GM12892 (cell line): ENCODE measurements at places on chromosomes 3 and 15.

DNA sequence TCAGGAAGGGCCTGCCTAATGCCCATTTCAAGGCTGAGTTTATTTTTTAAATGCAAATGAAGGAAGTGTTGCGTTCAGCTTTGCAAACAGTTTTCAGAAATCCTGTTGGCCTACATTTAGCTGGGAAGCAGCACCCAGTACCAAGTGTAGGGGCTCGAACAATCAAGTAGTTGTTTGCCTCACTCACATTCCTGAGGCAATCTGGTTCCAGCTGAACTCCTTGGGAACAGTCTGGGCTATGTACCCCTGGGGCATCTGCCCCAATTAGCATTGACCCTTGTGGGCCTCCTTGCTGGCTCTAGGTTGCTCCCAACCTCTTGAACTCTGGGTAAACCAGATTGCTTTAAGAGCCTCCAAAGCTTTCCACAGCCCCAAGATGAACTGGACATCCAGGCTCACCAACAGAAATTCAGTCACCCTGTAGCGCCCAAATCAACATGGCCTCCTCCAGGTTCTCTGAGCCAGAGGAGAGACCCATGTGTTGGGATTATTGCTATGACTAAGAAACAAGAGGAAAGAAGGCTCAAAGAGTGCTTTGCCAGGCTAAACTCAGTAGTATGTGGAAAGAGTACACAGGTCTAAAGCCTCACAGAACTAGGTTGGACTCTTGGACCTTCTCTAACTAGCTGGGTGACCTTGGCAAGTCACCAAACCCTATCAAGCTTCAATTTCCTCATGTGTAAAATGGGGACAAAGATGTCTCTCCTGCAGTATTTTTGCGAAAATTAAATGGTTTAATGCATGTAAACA lies 532.7 kb downstream of the SOX2 start:
- no peak for DNase-seq

DNA sequence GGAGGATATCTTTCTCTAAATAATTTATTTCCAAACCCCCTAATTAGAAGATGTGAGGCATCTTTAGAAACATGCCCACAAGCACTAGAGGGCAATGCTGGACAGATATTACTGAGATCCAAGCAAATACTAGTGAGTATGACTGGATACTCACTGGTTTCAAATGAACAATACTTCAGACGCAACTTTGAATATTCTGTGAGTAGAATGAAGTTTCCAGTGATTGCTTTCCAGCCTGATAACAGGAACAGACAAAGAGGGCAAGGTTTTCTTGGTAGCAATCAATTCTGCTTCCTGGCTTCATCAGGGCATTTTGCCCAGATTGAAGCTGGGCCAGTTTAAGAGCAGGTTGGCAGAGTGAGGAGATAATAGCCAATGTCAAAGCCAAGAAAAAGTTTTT lies 442.6 kb upstream of the PDZRN3 start:
- DNase-seq, result no peak

- DNase-seq, result no peak
These were observed 2.2 kb upstream of the LSMEM2 start for GRCh38 chr3:50276762-50277101.

DNA sequence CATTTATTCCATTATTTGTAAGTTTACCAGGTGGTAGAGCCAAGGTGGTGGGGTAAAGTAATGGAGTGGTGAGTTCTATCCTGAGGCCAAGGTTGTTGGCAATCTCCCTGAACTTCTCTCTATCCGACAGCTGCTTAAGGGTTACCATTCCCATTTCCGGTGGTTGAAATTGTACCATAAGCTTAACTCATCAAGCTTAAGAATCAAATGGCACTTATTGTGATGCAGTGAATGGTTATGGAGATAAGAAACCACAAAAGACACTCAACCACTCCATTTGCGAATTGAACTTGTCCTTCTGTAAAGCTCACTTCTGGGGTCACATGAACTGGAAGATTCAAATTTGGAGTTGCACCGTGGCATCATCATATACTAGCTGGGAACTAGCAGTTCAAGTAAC lies 287.4 kb upstream of the SLCO3A1 start:
- DNase-seq, result no peak

DNA sequence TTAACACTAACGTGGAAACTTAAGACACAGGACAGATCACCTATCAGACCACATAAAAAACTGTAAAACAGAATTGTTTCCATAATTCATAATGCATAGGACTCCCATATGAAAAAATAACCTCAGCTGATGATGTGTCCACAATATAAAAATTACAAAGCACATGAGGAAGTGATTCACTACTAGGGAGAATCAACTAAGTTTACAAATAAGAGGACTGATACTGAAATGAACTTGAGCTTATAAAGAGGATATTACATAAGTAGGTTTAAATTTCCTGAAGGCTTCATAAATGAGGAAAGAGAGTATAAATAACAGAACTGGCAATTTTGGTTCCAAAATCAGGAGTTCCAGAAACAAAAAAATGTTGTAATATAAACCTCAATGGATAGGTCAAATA lies 111.9 kb downstream of the SAMMSON start:
- no peak for DNase-seq

DNA sequence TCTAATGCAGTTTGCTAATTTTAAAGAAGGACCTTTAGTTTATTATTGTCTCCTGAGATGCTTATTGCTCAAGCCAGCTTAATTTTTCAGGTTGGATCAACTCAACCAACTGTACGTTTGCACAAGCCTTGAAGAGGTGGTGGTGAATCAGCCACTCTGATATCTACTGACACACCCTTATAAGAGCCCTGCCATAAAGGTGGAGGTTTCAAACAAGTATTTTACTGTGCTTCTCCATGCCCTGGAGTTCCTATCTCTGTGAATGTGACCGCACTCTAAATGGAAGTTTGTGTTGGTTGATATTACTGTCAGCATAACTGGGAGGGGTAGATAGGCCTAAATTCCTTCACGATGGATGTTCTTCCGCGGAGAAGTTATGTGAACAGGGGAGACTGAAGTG lies 297.3 kb upstream of the UBE2E1 start:
- no peak for DNase-seq

- DNase-seq, result no peak
These were observed 6.2 kb downstream of the CLDN11 start for GRCh38 chr3:170424879-170425278.

DNA sequence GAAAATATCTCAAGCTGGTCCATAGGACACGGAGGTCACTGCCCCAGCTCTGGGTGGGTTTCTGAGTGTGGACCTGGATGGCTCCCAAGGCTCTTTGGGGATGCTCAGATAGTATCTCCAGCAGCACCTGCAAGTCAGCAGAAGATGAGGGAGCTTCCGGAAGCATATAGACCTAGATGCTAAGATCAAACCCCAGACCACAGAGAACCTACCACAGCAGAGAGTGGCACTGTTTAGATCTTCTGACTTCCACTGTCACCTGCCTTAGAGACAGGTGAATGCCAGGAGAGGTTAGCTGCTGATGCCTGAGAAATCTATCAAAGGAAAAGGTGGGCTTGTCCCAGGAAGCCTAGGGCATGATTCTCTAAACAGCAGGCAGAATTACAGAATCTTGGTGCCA lies 105.7 kb upstream of the TRPM1 start:
- no peak for DNase-seq

GRCh38 chr3:13579063-13579462 lies 30.1 kb downstream of the FBLN2 start:
- no peak for DNase-seq

- DNase-seq, result no peak
These were observed 37.4 kb upstream of the MRPL3 start for GRCh38 chr3:131540143-131540542.

DNA sequence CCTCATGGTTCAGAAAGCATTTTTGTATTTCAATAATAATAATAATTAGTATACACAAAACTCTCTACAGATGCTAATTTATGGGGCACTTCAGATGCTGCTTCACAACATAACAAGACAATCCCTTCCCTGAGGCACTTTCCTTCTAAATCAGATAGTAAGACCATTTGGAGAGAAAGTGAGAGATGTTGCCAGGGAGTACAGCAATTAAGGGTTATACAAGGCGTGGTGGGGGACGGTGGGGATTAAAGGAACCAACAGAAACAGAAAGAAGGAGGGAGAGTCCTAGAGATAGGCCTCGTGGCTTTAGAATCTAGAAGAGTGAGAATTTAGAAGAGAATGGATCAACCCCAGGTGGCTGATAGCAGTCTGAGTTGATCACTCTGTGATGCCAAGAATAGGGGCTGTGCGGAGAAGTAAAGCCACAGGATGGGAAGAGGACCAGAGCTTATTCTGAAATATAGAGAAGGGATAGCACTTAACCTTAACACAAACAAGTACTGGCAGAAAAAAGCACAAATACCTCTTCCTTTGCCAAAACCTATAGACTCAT lies 76.9 kb downstream of the ETFA start:
- DNase-seq, result no peak

DNA sequence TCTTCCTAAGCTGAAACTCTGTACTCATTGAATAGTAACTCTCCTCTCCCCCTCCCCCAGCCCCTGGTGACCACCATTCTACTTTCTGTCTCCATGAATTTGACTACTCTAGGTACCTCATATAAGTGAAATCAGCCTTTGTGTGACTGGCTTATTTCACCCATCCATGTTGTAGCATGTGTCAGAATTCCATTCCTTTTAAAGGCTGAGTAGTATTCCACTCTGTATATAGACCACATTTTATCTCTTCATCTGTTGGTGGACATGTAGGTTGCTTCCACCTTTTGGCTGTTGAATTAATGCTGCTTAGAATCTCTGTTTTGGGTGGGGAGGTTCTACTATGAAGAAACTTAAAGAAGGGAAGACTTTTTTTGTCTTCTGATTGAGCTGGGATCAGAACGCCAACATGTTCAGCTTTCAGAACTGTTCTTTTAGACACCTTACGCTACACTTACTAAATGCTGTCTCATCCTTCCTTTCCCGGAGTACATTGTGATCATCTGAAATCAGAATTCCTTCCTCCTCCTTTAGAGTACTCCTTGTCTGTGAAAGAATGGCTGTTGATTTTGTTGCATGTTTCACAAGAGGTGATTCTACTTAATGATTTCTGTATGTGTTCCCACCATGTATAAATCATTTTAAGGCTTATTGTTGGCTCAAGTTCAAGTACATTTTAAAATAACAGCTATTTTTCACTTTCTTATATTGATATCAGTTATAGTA lies 50.3 kb downstream of the MRPS25 start:
- DNase-seq, result no peak

DNA sequence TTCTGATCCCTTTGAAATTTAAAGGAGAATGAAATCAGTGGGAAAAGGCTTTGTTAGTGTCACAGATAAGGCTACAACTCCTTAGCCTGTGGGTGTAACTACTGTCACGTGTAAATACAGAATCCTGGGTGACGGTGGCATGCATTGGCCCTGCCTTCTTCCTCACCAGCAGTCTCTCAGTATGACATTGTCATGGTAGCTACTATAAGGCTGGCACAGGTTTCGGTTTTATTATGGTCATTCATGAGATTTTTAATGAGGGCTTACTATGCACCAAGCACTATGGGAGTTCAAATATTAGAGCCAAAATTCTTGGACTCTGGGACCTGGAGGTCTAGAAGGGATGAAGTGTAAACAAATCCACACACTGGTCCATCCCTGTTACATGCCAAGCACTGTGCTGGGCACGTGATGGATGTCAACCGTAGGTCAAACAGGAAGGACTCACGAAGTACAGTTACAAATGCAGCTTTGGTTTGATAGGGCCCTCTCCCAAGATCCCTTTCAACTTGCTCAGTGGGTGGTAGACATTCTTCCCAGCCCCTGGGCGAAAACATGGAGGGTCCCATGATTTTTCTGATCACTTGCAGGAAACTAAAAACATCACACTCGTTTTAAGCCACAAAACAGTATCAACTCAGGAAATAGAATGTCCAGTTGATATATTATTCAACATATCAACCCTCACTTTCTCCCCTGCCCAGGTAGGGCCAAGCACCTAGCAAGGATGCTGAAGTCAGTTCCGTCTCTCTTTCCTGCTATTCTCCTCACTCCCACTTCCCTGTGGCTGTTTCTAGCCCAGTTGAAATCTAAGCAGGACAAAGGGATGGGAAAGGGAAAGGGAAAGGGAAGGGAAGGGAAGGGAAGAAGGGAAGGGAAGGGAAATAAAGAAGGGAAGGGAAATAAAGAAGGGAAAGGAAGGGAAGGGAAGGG lies 25.3 kb downstream of the BFSP2 start:
- DNase-seq, result no peak

DNA sequence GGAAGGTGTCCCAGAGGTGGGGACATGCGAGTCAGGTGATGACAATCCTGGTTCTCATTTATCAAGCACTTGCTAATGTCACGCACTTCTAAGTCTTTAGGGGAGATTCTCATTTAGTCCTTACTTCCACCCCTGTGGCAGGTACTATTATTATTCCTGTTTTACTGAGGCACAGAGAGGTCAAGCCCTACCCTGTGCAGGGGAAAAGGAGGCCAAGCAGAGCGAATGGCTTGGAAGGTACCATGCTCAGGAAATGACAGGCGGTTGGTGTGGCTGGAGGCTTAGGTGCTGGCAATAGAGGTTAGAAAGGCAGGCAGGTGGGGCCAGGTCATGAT lies 268.9 kb downstream of the UACA start:
- DNase-seq, result no peak

DNA sequence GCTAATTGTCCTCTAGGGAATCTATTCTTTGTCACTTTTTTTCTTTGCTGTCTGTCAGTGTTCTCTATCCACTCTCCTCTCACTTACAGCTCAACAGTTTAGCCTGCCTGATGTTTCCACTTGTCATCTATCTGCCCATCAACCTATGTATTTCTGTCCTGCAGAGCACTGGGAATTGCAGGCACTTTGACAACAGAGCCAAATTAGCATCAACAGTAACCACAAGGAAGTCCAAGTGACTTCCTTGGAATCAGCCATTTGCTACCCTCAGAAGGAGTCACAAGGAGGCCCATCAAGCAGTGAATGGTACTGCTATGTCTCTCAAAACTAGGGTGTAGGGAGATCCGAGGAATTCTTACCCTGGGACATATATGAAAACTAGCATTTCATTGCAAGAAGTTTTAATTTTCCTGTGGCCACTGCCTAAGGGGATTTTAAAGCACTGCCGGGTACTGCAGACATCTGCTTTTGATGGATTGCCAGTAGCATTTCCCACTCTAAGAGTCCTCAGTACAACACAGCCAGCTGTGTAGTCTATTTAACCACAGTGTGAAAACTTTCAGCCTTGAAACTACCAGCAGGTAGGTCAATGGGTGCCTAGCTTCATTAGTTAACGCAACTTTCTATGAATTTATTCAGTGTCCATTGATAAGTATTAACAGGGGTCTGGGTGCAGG lies 898.8 kb downstream of the NTRK3 start:
- DNase-seq, result no peak
